Skeletal muscle cell (primary cell): ENCODE measurements at places on chromosomes 7 and 10.

DNA sequence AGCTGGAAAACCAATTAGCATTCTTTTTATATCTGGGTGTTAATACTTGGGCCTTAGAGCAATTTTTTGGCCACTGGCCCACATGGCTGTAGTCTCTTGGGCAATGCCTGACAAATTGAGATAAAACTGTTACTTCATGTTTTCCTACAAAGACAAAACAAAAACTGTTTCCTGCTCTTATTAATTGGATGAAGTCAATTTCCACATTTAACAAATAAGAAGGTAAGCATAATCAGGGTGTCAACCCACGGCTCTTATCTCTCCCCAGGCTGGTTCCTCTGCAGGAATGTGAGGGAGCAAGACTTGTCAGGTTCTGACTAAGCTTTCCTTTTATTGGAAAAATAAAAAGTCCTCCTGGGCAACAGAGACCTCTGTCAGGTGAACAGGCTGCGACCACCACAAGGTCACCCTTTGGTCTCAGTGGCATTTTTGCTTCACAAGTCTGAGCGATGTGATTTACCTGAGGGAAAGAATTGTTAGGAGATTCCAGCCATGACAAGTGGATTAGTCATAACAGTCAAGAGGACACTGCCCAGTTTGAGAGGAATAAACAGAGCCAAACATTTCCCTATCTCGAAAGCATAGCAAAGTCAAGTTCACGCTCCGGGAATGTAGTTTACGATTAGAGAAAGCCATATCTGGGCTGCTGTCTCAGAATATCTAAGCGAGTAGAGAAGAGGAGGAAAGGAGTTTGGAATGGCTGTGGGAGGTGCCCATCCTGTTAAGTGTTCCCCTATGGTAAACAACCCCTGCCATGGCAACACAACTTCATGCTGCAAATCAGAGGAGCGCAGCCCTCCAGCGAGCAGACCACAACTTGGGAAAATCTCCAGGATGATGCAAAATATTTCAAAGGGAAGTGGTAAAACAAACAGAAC, 144.4 kb downstream of the TES start:
- DNase-seq = peak; percentile 87

DNA sequence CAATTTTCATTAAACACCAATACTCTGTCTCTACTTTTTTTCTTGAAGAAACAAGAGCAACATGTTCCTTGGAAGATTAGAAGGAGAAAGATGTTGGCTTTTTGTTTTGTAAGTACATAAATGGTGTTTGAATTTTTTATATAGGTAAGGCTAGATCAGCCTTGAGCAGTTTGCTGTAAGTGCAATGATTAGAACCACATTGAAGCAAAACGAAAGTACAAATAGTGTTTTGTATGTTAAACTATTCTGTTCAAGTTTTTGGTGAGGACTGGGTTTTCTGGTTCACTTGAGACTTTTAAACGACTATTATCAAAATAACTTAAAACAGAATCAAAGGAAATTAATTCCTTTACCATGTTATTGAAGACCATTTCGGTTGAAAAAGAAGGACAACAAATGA, 162.9 kb upstream of the NRP1 start:
- no peak for DNase-seq

GRCh38 chr7:121157885-121158590, 169.5 kb downstream of the CPED1 start:
- no peak for DNase-seq

GRCh38 chr10:69361303-69361614, 55.5 kb downstream of the TACR2 start:
- DNase-seq = no peak

DNA sequence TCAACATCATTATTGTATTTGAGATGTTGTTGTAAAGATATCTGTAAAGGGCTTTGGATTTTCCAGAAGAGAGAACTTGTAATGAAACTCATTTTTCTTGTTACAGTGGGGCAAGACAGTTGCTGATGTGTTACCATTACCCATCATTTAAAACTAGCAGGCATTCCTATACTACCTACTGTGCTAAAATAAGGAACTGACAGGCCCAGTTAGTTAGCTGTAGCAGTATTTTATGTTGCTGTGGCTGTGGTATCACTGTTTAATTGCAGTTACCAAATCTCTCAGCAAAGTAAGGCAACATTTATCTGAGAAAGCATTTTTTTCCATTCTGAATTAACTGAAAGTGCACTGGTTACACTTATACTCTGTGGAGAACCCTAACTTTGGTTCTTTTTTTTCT, 9.9 kb downstream of the ST7 start:
- no peak for DNase-seq

GRCh38 chr7:104820836-104821535, 193.0 kb upstream of the KMT2E start:
- no peak for DNase-seq

DNA sequence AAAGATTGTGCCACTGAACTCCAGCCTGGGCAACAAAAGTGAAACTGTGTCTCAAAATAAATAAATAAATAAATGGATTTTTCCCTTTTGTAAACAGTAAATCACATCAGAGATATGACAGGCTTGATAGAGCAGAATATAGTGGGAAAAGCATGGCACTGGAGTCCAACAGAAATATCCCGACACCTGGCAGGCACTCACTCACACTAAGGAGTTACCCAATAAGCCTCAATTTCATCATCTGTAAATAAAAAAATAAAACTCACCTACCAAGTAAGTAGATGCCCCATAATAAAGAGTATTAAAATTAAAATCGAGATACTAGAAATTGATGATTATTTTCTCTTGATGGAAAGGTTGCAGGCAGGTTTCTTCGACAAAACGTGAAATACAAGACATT, 1.7 kb downstream of the ATE1 start:
- DNase-seq = no peak

GRCh38 chr7:102951839-102952238, 39.0 kb downstream of the LRRC17 start:
- no peak for DNase-seq

DNA sequence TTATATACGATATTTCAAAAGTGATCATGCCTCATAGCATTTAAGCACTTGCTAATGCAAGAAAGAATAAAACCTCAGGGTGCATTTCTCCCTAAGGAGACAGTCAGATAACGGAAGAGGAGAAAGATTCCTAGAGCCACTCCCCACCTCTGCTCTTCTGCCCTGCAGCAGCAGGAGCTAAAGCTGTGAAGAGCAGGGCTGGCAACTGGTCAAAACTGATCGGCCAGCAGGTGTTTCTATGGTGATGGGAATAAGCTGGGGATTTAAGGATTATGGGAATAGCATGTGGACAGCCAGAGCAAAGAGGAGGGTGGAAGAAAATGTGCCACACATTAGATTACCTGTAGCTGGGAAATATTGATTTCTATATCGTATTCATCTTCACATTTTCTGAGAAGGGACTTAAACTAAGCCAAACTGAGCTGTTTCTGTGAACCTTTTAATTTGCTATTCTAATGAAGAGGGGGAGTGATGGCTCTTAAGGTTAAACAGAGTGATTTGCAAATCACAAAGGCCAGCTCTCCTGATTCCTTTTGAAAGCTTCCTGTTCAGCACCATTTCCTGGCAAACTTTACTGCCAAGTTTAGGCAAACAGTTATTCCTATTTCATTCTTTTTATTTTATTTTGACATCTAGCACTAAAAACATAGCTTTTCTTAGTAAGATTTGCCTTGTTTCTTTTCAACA, 268.9 kb upstream of the PFKP start:
- DNase-seq = no peak
